ENCODE measurements at places on chromosomes 3 and 15. TPM values are rescaled to one million over a fixed set of nuclear protein-coding genes. Genes with fewer than 3 reads are reported as not detected.

The CISH gene
- total RNA-seq = 2.3 TPM

The DNASE1L3 gene
- not detected for total RNA-seq

The FANCD2OS gene
- total RNA-seq = not detected

The CIP2A gene
- total RNA-seq = 8.6 TPM

The MITF gene
- 13.8 TPM for total RNA-seq

The MESP2 gene
- total RNA-seq = 0.32 TPM

The MEIS2 gene
- 80.2 TPM for total RNA-seq

The COLQ gene
- total RNA-seq = 0.61 TPM

The SPINT1 gene
- 0.12 TPM for total RNA-seq

The CELSR3 gene
- 1.6 TPM for total RNA-seq

The IL17RD gene
- total RNA-seq = 4.4 TPM

The FURIN gene
- 48.4 TPM for total RNA-seq

The BMF gene
- total RNA-seq = 9.2 TPM

The PLA2G4F gene
- total RNA-seq = not detected

The MFGE8 gene
- 93.1 TPM for total RNA-seq
